Cardiac septum (tissue), 1 donor: ENCODE measurements at places on chromosomes 7 and 10. TPM values are rescaled to one million over a fixed set of nuclear protein-coding genes. Genes with fewer than 3 reads are reported as not detected.

GRCh38 chr10:78332657-78333056 lies 299.0 kb downstream of the RPS24 start:
- DNase-seq: no peak

- DNase-seq: no peak
Observed at GRCh38 chr10:30199376-30200016, 140.1 kb upstream of the JCAD start.

GRCh38 chr7:141185369-141185967 lies 111.6 kb downstream of the TMEM178B start:
- DNase-seq: no peak

GRCh38 chr7:151100921-151101320 lies 14.6 kb downstream of the AGAP3 start:
- DNase-seq: no peak

DNA sequence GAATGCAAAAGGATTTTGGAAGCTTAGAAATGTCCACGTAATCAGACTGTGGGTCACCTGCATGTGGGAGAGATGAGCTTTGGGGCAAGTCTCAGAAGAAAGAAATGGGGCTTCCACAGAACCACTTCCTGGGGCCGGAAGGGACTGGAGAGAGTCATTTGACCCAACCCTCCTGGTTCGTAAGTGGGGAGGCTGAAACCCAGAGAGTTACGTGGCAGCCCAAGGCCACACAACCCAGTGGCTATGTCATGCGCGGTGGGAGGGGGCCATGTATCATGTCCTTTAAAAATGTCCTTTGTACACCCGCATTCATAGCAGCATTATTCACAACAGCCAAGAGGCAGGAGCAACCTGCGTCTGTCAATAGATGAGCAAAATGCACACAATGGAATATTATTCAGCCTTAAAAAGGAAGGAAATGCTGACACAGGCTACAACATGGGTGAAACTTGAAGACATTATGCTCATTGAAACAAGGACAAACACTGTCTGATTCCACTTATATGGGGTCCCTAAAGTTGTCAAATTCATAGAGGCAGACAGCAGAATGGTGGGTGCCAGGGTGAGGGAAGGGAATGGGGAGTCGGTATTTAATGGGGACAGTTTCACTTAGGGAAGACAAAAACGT lies 15.1 kb downstream of the CAMK2B start:
- DNase-seq: no peak

Gene HOXA11
- not detected for total RNA-seq
